Naive thymus-derived CD4-positive, alpha-beta T cell (primary cell): ENCODE measurements at places on chromosomes 16 and 17. TPM values are rescaled to one million over a fixed set of nuclear protein-coding genes. Genes with fewer than 3 reads are reported as not detected.
A peak's percentile ranks its signal among the peaks of the same experiment; 100 is the strongest.

GRCh38 chr16:78894886-78895285 is 705.7 kb downstream of the MAF start:
- no peak for DNase-seq

GRCh38 chr16:369866-370436 is 387 bp downstream of the MRPL28 start:
- no peak for DNase-seq

GRCh38 chr16:89412811-89413210 is 77.5 kb downstream of the ANKRD11 start:
- no peak for DNase-seq

Gene AXIN1
- total RNA-seq = 37.5 TPM

Gene RDM1
- total RNA-seq = not detected

DNA sequence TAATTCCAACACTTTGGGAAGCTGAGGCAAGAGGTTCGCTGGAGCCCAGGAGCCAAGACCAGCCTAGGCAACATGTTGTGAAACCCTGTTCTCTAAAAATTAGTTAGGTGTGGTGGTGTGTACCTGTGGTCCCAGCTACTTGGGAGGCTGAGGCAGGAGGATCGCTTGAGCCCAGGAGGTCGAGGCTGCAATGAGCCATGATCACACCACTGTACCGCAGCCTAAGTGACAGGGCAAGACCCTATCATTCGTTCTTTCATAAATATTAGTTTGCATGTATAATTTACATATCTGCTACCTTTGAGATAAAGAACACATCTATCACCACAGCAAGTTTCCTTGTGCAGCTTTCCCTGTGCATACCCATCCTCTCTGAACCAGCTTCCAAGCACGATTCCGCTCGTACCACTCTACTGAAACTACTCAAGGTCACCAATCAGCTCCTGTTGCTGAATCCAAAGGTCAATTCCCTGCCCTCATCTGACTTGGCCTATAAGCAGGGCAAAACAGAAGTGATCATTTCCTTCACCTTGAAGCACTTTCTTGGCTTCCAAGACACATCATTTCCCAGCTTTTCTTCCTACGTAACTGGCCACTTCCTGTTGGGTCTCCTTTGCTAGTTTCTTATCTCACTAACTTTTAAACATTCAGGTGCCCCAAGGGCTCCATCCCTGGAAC is 49.1 kb downstream of the GRB2 start:
- DNase-seq = no peak

DNA sequence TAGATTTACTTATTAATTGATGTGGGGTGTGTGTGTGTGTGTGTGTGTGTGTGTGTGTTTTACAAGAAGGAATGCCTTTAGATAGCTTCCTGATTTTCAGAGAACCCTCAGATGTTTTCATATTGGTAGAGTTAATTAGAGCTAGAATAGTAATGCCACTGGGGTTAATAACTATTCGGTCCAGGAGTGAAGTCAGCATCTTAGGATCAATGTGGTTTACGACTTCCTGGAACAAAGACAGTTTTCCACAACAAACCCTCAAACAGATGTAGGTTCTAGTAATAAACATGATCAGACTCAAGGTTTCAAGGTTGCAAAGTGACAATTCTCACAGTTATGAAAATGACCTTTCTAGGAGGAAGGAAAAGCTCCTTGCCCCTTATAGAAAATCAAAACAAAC is 12.2 kb upstream of the SLC52A1 start:
- DNase-seq = no peak

- DNase-seq = peak; percentile 68
These were observed 6.7 kb downstream of the HS3ST3A1 start for GRCh38 chr17:13594762-13595598.

GRCh38 chr17:19242926-19243325 is 5.8 kb downstream of the EPN2 start:
- no peak for DNase-seq

- no peak for DNase-seq
These were observed 35.4 kb upstream of the TMC5 start for GRCh38 chr16:19382084-19382801.

DNA sequence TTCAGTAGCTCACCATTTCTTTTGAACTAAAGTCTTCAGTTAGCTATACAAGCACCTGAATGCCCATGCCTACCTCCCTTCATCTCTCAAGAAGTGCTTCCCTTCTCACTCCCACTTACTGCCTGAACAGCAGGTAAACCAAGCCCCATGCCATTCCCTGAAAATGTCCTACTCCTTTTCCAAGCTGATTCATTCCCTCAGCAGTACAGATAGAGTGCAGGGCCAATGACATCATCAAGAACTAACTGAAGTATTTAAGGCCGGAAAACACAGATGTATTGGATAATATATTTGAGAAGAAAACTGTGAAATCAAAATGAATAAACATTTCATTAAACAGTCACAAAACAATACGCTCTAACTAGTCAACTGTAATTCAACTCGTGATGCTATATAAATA is 478.8 kb upstream of the CDH11 start:
- DNase-seq = no peak

- DNase-seq = no peak
These were observed 44.7 kb downstream of the CNOT1 start for GRCh38 chr16:58584831-58585505.

DNA sequence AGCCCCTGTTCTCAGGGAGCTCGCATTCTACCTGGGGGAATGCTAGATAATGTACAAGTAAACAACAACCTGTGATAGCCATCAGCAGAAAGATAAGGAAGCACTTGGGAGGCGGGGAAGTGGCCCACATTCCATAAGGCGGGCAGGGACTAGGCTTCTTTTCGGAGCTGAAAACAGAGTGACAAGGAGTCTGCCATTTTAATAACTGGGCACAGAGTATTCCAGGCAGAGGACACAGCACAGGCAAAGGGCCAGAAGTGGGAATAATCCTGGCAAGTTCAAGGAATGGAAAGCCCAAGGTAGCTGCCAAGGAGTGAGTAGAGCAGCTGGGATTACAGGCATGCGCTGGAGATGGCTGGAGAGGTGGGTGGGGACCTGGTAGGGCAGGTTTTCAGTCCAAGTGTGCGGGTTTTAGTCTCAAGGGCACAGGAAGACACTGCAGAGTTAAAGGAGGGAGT is 24.3 kb downstream of the USP43 start:
- DNase-seq = no peak

DNA sequence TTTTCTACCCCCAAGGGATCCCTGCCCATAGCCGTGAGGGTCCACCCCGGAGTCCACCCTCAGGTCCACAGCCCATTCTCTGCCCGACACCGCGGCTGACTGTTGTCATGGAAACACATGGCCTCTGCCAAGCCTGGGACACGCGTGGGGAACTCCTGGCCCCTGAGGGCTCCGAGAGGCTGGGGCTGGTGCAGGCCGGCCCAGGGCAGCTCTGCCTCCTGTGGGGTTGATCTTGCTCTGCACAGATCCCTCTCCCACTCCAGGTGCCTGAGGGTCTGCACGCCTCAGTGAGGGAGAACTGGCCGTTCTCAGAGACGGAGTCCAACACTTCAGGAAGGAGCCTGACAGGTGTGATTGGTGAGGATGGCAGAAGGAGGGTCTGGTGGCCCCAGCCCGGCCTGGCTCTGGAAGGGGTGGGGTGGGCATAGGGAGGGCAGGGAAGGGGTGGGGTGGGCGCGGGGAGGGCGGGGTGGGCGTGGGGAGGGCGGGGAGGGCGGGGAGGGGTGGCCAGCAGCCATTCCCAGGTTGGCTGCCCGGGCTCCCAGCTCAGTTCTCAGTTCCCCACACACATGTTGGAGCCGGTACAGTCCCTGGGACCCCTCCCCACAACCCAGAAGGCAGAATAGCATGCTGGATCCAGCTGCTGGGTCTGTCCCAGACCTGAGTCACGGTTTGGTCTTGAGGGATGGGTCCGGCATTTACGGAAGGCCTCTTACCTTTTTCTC is 6.4 kb downstream of the MRPL28 start:
- no peak for DNase-seq

- no peak for DNase-seq
These were observed 434.6 kb upstream of the MON1B start for GRCh38 chr16:76756423-76756822.

Gene TMEM97
- total RNA-seq = 4.8 TPM

GRCh38 chr17:60224064-60224463 is 74.3 kb downstream of the CA4 start:
- DNase-seq = no peak

DNA sequence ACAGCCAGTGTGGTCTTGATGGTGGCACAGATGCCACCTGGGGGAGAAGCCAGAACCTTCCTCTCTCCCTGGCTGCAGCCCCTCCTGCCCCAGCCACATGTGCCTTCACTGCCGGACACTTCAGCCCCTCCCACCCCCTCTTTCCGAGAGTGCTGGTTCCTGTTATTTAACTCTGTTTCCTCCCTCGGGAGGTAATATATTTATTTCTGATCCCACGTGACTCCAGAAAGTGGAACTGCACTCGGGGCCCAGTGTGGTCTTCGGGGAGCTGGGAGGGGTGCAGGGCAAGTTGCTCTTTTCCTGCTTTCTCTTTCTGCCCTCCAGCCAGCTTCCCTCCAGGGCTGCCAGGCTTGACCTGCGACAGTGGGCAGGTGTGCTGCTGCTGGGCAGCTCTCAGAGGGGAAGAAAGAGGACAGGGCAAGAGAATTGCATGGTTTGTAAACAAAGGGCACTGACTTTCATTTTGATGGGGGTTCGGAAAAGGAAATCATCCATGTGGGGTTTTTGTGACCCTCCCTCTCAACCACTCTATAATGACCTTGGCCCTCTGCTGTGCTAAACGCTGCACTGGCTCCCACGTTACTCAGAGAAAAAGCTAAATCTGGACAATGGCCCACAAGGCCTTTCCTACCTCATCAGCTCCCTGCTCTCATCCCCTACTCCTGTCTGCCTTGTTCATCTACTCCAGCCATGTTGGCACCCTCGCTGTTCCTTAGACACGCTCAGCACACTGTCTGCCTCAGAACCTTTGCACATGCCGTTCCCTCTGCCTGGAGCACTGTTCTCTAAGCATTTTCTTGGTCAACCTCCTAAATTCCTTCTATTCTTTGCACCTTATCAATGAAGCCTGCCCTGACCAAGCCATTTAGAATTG is 8.2 kb upstream of the CIITA start:
- DNase-seq = no peak

DNA sequence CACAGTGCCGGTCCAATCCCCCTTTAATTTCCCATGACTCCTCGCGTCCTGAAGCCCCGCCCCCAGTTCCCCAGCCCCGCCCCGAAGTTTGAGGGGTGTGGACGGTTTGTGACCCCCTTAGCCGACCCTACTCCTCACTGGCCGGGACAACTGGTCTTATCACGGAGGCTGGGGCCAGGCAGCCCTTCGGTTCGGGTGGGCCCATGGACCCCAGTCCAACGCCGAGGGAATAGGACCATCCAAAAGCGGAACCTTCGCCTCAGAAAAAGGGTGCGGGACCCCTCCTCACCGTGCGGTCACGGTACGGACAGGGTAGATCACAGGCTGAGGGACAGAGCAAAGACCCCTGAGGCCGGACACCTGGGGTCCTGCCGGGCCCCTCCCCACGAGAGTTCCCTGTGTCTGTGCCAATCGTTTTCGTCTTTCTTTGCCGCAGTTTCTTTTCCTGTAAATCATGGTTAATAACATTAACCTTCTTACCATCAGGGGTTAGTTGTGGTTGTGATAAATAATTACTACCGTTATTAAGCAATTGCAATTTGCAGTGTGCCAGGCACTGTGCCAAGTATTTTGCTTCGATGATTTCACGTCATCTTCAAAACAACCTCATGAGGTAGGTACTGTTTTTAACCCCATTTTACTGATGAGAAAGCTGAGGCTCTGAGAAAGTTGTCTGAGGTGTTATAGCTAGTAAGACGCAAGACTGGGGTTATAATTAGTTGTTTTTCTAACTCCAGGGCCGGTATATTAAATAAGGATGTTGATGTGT is 543 bp downstream of the TMUB2 start:
- DNase-seq = no peak

Gene RAI1
- 22.1 and 23.6 TPM in 2 replicates for total RNA-seq
